ENCODE measurements at places on chromosomes 12 and 14.

GRCh38 chr14:86539361-86540070 lies 1009.6 kb downstream of the FLRT2 start:
- no peak for DNase-seq

- DNase-seq = no peak
These were observed 148.4 kb upstream of the FKBP4 start for GRCh38 chr12:2646341-2646740.

GRCh38 chr14:44163946-44164345 lies 343.1 kb downstream of the FSCB start:
- DNase-seq = no peak

DNA sequence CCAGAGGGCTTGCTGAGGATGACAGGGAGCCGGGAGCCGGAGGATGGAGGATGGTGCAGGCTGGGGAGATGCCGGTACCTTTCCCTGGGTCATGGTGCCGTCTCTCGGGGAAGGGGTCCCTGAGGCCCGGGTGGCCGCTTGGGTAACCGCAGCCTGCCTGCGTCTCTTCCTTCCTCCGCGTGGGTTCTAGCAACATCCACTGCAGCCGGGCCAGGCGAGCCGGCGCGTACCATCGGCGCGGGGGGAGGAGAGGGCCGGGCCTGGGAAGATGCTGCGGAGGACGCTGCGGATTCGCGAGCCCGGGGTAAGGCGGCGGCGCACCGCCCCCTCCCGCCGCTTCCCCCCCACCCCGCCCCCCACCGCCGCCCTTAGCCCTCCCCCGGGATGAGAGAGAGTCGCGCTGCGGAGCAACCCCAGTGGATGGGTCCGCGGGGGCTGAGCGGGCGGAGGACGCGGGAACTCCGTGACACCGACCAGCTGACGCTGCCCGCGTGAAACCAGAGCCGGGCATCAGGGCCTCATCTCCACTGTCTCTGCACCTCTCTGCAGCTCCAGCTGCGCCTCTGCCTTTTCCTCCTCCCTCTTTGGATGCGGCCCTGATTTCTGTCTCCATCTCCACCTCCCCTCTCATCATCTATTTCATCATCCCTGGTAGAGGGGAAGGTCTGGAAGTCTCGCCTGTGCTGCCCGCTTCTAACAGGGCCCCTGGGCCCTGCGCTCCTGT lies at the start of gene FAIM2:
TSS of gene FAIM2 (minus strand) at position 201 of the 724 bp plus-strand sequence. CDS start at position 93, 108 bp downstream.
- no peak for DNase-seq

GRCh38 chr12:85720308-85721033 lies 115.7 kb downstream of the RASSF9 start:
- DNase-seq = no peak

- DNase-seq = peak; percentile 27
These were observed 229.9 kb downstream of the NTF3 start for GRCh38 chr12:5661811-5662210.

GRCh38 chr14:65471038-65471878 lies 58.7 kb downstream of the FUT8 start:
- no peak for DNase-seq

DNA sequence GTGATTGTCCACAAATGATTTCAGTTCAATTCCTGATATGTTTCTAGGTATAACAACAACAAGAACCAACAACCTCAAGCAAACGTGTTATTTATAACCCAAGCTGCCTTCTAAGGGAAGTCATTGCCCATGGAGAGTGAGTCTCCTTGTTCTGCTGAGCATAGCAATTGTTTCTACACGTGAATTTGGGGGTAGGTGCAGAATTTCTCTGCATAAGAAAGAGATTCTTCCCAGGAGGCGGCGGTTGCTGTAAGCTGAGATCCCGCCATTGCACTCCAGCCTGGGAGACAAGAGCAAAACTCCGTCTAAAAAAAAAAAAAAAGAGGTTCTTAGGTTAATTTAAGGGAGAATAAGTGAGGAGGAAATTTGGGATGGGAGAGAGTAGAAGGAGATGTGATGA lies 226.5 kb upstream of the PELI2 start:
- peak; percentile 54 for DNase-seq

DNA sequence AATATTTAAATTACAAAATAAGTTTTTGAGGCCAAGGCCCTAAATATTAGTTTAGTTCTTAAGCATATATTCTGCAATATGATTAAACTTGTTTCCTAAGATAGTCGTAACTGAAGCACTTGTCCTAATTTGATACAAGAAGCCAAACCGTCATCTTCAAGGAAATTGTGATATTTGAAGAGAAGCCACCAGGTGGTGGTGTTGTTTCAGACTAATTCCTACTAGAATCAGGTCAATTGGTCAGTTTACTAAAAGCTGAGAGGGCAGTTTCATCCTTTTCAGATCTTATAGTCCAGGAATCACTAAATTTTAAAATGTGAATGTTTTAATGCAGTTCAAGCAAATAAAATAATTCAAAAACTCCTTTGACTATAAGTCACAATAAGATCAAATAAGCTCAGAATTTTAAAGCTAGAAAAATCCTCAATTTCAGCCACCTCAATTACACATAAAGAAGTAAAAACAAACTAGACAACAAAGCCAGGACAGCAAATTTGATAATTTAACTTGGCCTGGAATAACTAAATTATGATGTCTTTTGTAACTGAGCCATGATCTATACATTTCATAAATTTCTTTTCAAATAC lies 7.1 kb upstream of the ARL1 start:
- DNase-seq = peak; percentile 20

DNA sequence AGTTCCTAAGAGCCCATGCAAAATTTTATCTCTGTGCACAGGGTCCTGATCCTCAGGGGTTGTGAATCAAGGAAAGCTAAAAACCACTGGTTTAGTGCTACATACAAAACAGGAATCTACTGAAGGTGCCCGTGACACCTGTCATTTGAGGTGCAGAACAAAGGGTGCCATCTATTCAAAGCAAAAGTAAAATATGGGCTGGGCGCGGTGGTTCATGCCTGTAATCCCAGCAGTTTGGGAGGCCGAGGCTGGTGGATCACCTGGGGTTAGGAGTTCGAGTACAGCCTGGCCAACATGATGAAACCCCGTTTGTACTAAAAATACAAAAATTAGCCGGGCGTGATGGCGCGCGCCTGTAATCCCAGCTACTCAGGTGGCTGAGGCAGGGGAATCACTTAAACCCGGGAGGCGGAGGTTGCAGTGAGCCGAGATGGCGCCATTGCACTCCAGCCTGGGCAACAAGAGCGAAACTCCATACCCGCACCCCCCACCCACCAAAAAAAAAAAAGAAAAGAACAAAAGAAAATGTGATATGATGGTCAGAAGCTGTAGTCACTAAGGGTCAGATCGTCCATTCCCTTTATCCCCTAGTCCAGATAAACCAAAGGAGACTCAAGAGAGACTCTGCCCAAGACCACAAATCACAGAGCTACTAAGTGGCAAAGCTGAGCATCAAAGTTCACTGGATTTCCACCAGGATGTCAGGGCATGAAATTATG lies 3.4 kb downstream of the PPTC7 start:
- DNase-seq = no peak

GRCh38 chr14:68543516-68543915 lies 249.4 kb downstream of the ZFP36L1 start:
- DNase-seq = no peak

- DNase-seq = no peak
These were observed 16.7 kb downstream of the HRK start for GRCh38 chr12:116864371-116865160.

- peak; percentile 78 for DNase-seq
These were observed 9.2 kb upstream of the PAPLN start for GRCh38 chr14:73227812-73228781.

- DNase-seq = no peak
These were observed 181.0 kb downstream of the IPO8 start for GRCh38 chr12:30514666-30515065.

- DNase-seq = no peak
These were observed 229.0 kb downstream of the SEC23A start for GRCh38 chr14:38873941-38874612.

- DNase-seq = no peak
These were observed 10.3 kb downstream of the DCP1B start for GRCh38 chr12:1993871-1994371.

GRCh38 chr12:101832030-101832429 lies 1.3 kb upstream of the GNPTAB start:
- no peak for DNase-seq

DNA sequence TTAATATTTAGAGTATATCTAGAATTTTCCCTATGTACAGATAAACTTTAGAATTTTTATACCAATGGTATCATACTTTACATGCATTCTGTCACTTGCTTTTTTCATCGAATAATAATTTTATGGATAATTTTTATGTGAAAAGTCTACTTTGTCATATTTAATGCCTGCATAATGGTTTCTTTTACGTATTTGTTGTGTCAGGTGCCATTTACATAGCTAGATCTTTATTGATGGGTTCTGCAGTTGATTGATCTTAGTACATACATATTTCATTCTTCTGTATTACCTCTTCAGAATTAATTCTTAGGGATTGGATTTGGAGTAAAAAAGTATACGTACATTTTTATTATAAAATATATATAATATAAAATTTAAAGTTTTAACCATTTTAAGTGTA lies 77.7 kb upstream of the NEDD1 start:
- no peak for DNase-seq

GRCh38 chr12:51320311-51320694 lies 3.7 kb downstream of the BIN2 start:
- DNase-seq = peak; percentile 51

- no peak for DNase-seq
These were observed 52.5 kb downstream of the ATP23 start for GRCh38 chr12:57993834-57994233.

GRCh38 chr12:77401064-77401769 lies 335.8 kb upstream of the E2F7 start:
- DNase-seq = no peak

- DNase-seq = no peak
These were observed 22.7 kb downstream of the EIF2S3B start for GRCh38 chr12:10528174-10528953.

DNA sequence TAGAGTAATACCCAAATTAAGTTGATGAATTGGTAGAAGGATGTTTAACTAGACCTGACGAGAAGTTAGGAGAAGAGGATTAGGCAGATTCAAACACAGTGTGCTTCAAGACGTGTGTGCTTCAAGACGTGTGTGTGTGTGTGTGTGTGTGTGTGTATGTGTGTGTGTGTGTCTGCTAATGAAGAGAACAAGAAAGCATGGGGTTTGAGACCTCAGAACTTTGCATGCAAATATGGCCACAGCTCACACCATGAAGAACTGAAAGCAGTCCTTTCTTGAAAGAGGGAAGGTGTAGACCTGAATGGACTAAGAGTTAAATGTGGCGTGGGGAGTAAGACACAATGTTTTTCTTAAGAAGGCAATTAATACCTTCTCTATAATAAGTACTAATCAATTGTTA lies 32.5 kb upstream of the SSPN start:
- no peak for DNase-seq

GRCh38 chr12:611721-612120 lies 51.5 kb downstream of the NINJ2 start:
- DNase-seq = no peak

DNA sequence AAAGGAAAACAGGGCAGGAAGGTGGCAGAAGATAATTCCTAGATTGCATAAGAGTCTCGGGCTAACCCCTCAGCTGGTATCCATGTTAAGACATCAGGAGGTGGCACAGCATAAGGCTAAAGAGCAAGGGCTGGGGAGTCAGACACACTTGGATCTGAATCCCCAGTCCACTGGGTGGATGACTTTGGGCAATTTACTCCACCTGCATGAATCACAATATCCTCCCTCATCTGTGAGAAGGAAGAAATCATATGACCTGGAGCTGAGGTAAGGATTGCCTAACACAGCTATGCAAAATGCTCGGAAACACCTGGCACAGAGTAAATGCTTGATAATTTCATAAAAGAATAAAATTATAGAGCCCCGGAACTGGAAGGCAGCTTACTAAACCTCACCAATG lies 217.9 kb downstream of the PIK3C2G start:
- no peak for DNase-seq

DNA sequence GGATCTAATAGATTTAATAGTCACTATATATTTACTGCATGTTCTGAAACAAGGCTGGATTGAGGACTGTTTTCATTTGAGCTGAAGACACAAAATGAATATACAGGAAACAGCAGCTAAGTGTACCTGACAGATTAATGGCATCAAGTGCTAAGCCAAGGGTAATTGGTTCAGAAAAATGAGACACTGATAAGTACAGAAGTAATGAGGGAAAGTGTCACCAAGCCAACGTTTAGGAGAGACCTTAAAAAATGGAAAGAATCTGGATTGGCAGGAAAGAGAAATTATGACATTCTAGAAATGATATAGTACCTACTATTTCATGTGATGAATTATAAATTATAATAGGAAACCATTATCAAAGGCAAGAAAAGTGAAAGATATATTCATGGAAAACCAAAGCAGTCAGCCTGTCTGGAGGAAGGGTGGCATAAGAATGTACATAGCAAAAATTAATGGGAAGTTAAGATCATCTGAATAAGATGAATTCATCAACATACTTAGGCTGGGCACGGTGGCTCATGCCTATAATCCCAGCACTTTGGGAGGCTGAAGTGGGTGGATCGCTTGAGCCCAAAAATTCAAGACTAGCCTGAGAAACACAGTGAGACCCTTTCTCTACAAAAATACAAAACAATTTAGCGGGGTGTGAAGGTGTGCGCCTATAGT lies 21.0 kb upstream of the DUSP16 start:
- no peak for DNase-seq

GRCh38 chr14:98501836-98502235 lies 770.2 kb downstream of the BCL11B start:
- no peak for DNase-seq

DNA sequence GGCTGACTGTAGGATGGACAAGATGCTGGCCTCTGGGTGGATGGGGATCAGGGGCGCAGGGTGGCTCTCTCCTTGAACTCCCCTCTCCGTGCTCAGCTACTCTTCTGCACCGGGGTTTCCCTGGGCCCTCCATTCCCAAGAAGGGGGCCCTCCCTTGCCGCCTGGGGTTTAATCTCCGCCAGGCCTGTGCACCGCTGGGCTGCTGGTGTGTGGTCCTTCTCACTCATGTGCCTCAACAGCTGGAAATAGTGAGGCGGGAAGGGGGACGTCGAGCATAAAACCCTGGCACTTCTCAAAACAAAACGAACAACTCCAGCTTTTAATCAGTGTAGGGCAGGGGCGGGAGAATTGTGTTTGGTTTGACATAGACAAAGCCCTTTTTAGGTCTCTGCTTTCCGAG lies 19.0 kb upstream of the SMOC1 start:
- no peak for DNase-seq

DNA sequence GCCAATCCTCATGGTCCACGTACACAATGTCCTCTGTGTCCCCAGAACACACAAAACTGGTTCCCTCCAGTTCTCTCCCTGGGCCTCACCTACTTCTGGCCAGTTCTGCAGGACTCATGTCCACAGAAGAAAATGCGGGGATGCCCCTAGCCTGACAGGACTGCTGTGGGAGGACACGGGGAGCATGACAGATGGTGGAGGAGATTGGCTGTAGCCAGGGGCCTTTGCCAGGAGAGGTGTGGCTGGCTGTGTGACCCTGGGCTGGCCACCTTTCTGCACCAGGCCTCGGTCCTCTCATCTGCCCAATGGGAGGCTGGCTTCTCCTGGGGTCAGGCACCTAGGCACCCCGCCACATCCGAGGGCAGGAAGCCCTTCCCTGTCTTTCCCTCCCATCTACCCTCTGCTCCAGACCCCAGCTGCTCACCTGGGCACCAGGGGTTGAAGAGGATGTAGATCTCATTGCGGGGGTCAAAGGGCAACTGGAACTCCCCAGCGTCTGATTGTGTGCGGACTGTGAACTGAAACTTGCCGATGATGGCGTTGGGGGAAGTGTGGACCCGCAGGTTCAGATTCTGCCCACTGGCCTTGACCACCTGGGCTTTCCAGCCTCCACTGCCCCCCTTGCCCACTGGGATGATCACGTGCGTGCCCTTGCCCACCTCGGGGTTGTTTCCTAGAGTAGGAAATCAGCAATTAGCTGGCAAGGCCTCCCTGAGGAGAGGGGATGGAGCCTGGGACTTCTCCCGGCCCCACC lies 2.8 kb downstream of the TGM1 start:
- DNase-seq = no peak

- DNase-seq = peak; percentile 89
These were observed 24.1 kb downstream of the CKAP4 start for GRCh38 chr12:106223485-106224354.

All from ELF-1 (cell line).